Activated CD8-positive, alpha-beta memory T cell treated with anti-CD3 and anti-CD28 coated beads for 36 hours (primary cell): ENCODE measurements at places on chromosomes 16 and 17. TPM values are rescaled to one million over a fixed set of nuclear protein-coding genes. Genes with fewer than 3 reads are reported as not detected.

SLC16A6 gene
- total RNA-seq: 8.0 TPM

ST6GALNAC1 gene
- total RNA-seq: not detected

CD300H gene
- not detected for total RNA-seq

MIS12 gene
- 41.3 TPM for total RNA-seq

ARL17B gene
- total RNA-seq: 14.9 TPM

SLC22A31 gene
- total RNA-seq: not detected

MYL4 gene
- not detected for total RNA-seq
